ENCODE measurements at places on chromosomes 4 and X.

GRCh38 chr4:27934871-27935270, 1074.2 kb downstream of the STIM2 start:
- DNase-seq = no peak

DNA sequence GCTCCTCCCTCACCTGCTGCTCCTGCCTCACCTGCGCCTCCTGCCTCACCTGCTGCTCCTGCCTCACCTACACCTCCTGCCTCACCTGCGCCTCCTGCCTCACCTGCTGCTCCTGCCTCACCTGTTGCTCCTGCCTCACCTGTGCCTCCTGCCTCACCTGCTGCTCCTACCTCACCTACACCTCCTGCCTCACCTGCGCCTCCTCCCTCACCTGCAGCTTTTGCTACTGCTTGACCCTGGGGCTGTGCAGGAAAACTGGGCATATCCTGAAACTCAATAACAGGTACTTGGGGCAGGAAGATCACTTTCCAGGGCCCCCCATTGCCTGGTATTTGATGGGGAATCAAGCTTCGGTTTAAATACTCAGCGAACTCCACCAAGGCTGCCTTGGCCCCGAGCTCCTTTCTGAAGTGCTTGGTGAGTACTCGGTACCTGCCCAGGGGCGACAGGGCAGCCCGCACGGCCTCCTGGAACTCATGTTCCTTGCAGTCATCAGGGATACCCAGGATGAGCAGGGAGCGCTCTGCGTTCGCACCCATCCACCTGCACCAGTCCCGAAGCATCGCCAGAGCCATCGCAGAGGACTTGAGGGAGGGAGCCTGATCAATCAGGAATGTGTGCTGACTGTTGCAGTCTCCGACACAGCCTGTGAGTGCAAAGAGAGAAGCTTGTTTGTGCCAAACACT, 2.7 kb downstream of the PNMA6E start:
- no peak for DNase-seq

DNA sequence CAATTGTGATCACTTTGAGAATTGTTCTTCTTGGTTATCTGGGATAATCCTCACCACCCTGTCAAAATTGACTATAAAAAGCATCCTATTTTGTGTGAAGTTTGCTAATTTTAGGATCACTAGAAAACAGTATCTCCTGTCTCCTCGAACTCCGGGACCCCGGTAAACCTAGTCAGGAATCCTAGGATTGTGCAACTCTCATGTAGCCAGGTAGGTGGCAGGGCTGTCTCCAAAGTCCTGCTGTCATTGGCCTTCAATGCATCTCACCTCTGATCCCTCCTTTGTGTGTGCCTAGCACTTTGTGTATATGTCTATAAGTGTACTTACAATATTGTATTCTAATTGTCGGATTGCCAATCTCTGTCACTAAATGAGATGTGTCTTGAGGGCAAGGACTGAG, 1564.8 kb downstream of the RPA4 start:
- no peak for DNase-seq

DNA sequence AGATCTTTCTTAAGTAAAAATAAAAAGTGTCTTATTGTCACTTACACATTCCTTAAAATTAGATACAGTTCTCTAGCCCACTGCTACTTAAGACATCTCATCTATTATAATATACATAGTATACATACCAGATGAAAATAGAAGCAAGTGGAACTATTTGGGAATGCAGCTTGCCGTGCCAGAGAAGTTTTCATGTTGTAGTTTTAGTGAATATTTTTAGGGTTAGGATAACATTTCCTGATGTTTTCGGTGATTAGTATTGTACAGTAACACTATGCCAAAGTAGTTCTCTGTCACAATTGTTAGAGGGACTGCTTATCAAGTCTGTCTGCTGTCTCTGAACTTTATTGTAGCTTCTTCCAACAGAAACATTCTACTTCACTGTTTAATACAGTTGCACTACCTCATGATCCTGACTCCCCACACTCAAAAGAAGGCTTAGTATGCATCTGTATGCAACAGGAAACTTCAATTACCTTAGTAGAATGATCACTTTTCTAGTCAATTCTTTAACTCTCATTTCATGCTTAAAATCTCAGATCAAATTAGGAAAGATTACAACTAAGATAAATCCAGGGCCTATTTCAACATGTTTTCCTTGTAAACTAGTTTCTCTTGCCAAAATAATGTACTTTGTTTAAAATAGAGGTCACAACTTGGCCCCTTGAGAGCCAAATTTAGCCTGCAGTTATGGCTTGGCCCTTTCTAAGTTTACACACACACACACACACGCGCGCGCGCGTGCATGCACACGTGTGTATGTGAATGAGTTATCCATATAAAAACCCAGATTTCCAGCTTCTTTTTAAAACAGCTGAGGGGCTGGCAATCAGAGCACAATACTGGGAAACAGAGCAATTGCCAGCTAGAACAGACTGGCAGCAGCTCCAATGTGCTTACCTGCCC, 42.3 kb upstream of the SRPX start:
- DNase-seq = no peak

- no peak for DNase-seq
Measured at GRCh38 chr4:20532116-20532790, 168.0 kb upstream of the PACRGL start.

DNA sequence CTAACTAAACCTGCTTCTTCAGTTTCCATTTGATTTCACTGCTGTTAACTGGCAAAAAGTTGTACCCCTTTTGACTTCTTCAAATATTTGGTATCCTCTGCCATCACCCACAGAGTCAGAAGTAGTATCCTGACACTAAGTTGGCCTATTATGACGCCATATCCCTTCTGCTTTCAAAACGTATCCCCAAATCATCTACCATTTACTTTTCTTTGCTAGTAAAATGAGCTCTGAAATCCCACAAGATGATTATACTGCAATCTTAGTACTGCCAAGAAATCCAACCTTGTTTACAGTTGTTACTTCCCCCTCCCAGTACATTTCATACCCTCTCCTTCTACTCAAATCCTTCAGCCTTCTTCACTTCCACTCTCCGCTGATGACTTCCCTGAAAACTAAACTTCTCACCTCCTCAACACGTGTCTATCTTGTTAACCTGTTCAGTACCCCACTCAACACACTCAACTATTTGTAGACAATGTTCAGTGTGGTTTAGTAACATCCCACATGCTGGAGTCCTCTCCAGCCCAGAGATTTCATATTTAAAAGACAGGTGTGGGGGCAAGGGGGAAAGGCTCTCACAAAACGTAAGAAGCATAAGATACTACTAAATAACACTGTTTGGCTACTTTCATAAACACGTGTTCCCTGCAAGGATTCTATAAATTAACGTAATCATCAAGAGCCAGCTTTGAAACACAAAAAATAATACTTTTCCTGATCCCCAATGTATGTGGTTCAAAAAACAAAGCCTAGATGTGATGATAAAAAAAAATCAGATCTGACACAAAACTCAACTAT, 1.3 kb downstream of the NAF1 start:
- no peak for DNase-seq

DNA sequence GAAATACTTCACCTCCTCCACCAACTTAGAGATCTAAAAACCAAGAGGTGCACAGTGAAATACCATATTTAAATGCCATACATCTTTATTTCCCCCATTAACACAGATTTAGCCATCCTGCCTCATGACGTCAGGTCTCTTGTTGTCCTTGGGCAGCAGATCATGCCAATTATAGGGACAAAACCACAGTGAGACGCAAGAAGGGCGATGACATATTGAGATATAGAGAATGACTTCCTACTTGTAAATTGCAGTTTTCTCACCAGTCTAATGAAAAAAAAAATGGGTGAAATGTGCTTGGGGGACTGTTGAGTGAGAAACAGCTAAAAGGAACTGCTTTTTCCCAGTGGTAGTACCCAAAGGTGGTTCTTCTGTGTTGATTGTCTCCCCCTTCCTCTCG, 24.3 kb downstream of the RS1 start:
- DNase-seq = no peak

- DNase-seq = no peak
Measured at GRCh38 chr4:2927696-2928075, 35.5 kb downstream of the NOP14 start.

- DNase-seq = no peak
Measured at GRCh38 chrX:136295380-136295779, 5.4 kb upstream of the ADGRG4 start.

GRCh38 chr4:38109896-38110295, 149.7 kb downstream of the PTTG2 start:
- no peak for DNase-seq

DNA sequence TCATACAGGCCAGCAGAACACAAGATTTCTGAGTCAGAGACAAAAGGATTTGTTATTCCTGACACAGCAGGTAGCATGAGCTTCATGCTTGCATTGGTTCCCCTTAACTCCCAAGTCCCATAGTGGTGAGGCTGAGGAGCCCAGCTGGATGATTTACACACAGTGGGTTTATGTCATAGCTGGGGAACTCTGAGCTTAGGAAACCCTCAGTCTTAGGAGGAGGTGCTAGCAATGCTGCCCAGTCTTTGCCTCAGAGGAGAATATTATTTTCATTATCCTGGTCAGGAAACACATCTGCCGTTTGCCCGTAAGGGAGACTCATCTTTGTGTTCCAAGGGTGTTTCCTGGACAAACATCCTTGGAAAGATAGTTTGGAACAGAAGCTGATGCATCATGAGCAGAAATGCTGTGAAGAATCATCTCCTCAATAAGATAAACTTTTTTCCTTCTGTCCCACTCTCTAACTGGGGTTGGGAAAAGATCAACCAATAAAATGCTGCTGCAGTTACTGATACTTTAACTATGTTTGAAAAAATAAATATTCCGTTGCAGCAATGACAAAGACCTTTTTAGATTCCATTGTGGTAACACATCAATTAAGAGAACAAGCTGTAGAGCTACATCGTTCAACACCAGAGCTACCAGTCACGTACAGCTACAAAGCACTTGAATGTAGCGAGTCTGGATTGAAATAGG, 146.8 kb downstream of the DCLK2 start:
- DNase-seq = no peak

GRCh38 chrX:31590581-31591114, 518.8 kb upstream of the FTHL17 start:
- DNase-seq = no peak

- DNase-seq = no peak
Measured at GRCh38 chr4:128639541-128640270, 169.8 kb upstream of the JADE1 start.

DNA sequence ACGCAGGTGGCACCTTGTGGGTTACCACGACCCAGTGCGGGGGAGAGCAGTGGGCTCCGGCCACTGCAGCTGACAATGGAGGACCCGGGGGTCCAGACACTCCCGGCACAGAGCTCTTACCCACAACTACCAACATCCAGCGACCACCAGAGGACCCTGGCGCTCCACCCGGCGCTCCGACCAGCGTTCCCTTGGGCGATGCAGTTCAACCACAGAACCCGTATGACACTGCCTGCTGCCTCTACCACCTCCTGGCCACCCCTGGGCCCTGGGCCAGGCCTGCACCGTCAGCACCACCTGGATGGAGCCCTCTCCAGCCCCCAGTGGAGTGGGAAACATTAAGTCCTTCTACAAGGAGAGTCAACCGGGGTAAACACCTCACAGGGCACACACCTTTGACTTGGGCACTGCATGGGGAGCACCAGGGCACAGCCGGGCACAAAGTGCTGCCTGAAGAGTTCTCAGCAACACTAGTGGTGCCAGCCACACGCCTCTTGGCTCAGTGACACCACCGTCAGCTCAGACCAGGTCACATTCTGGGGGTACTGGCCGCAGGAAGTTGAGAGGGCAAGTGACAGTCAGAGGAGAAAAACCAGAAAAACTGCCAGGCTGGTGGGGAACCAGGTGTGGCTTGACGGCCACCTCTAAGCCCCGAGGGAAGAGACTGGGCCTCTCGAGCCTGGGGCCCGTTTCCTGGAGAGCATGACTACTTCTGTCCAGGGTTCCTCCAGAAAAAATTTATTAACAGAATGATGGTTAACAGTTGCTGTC, 2.6 kb downstream of the CTBP1 start:
- DNase-seq = no peak
